NCI-H2081 treated with DMSO at 0.1 percent for 48 hours (cell line): ENCODE measurements at places on chromosomes 2 and 18.

DNA sequence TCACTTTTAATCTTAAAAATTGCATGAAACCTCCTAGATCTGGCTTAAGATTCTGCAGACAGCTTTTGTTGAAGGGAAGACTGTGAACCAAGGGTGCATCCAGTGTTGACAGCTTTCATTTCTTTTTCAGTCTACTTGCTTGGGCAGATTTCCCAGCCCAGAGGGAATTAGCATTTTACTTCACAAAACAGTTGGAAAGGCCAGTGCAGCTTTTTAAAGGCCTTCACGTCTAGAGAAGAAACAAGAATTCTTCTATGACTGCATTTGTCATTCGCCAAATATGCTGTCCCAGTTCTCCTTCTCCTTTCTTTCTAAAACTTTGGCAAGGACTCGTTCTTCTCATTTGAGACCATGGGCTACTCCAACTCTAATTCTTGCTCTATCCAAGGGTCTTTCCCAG lies 17.4 kb downstream of the NTSR2 start:
- no peak for DNase-seq

- DNase-seq = no peak
Measured at GRCh38 chr2:20603791-20604190, 47.1 kb downstream of the HS1BP3 start.

GRCh38 chr2:3116371-3116770 lies 261.2 kb downstream of the EIPR1 start:
- no peak for DNase-seq

GRCh38 chr2:165627470-165627869 lies 158.0 kb downstream of the CSRNP3 start:
- no peak for DNase-seq

GRCh38 chr2:48178611-48179010 lies 272.3 kb upstream of the FBXO11 start:
- no peak for DNase-seq

- no peak for DNase-seq
Measured at GRCh38 chr2:178208336-178208735, 14.0 kb downstream of the OSBPL6 start.

- DNase-seq = no peak
Measured at GRCh38 chr2:106363791-106364190, 104.4 kb downstream of the RGPD3 start.

DNA sequence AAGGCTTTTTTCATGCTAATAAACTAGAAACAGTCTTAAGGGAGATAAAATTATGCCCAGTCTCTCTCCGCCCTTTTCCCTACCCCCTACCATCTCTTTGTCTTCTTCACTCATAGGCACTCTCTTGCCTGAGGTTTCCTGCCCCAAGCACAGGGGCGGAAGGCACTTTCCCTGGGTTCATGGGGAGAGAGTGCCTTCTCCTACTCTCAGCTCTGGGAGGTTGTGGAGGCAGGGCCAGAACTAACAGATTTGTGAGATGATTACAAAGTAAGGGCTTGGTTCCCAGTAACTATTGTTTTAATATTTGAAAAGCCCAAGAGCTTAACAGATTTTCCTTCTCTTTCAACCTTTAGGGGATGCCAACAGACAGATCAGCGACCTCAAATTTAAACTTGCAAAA lies 26.1 kb upstream of the RBM44 start:
- no peak for DNase-seq

- DNase-seq = no peak
Measured at GRCh38 chr2:125364192-125364983, 1291.6 kb upstream of the GYPC start.

DNA sequence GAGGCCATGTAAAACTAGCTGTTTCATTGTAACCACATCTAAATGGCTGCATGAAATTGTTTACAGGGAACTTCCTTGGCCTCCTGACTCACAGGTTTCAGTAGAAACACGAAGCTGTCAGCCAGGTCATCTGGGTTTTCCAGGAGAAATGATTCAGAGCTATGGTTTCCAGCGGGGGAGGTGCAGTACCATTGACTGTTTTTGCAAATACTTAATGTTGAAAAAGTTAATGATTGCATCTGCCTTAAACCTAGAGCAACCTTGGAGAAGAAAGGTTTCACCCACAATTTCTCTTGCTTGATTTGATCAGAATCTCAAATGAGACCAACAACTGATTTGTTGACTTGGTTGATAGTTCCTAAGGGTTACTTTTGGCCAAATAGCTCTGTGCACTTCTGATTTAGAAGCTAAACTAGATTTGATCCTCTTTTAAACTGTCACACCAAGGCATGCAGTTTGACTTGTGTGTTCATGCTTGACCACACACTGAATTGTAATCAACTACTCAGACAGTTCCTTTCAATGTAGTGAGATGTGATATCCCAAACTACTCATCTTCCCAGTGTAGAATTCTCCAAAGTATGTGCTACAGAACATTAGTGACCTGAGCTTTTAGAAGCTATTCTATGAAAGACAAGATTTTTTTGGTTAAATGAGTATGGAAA lies 193.5 kb upstream of the CHST9 start:
- no peak for DNase-seq
